ENCODE measurements at places on chromosomes 4 and X.

DNA sequence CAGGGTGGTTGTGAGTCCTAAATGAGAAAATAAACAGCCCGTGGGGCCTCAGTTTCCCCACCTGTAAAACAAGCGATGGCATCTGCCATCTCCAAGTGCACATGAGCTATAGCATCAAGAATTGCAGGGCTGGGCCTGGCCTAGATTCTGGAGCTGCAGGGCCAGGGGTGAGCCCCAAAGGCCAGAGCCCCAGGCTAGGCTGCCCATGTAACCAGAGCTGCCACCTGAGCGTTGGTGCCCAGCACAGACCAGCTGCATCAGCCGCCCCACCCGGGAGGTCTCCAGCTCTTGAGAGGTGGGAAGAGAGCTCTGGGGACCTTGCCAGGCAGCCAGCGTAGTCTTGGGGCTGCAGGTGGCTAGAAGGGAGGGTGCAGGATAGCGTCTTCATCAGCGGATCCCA lies 27.0 kb upstream of the GPR78 start:
- no peak for DNase-seq

- DNase-seq, result no peak
Measured at GRCh38 chr4:52368895-52369294, 290.2 kb downstream of the USP46 start.

DNA sequence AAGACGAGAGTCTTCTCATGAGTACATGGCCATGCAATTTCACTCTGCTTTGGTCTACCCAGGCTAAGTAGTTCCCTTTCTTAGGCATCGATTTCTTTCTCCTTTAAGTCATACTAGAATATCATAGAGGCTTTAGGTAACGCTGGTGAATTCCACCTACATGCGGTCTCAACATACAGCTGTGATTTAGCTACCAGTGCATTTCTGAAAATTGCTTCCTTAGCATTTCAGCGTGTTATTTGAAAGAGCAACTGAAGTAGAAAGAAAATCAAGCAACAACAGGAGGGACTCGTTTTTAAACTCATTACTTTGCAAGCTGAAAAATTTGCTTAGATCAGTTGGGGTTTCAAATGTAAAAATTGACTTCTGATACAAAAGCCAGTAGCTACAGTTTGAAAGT lies 48.1 kb upstream of the RASGEF1B start:
- DNase-seq, result no peak

GRCh38 chr4:71389149-71389827 lies 50.5 kb downstream of the SLC4A4 start:
- no peak for DNase-seq

GRCh38 chrX:16087076-16087475 lies 36.3 kb upstream of the GRPR start:
- DNase-seq, result no peak

- DNase-seq, result no peak
Measured at GRCh38 chrX:52359614-52360232, 9.1 kb upstream of the XAGE2 start.

Measured in thymus (tissue), 14 donors.